ENCODE measurements at places on chromosomes 1 and 21. TPM values are rescaled to one million over a fixed set of nuclear protein-coding genes. Genes with fewer than 3 reads are reported as not detected.

The PROK1 gene
- total RNA-seq = not detected

The CFAP74 gene
- 0.26 TPM for total RNA-seq

The CLK2 gene
- 21.3 TPM for total RNA-seq

The ZC3H11A gene
- total RNA-seq = 98.6 TPM

The NR1I3 gene
- total RNA-seq = not detected

The CRNN gene
- not detected for total RNA-seq

The KRTAP19-1 gene
- not detected for total RNA-seq

The GJB3 gene
- not detected for total RNA-seq

The RGS1 gene
- 0.50 TPM for total RNA-seq

The SYDE2 gene
- 7.4 TPM for total RNA-seq

The SAMD11 gene
- 3.8 TPM for total RNA-seq

The CTXND2 gene
- not detected for total RNA-seq

The DSCAM gene
- total RNA-seq = not detected

- DNase-seq = no peak
These were observed 15.5 kb downstream of the BLZF1 start for GRCh38 chr1:169383449-169383848.

GRCh38 chr1:214496126-214496525, 55.3 kb downstream of the PTPN14 start:
- DNase-seq = no peak

GRCh38 chr1:41917835-41918449, 780 bp downstream of the HIVEP3 start:
- DNase-seq = peak; percentile 19

- no peak for DNase-seq
These were observed 4.4 kb upstream of the ELF3 start for GRCh38 chr1:202005958-202006357.

DNA sequence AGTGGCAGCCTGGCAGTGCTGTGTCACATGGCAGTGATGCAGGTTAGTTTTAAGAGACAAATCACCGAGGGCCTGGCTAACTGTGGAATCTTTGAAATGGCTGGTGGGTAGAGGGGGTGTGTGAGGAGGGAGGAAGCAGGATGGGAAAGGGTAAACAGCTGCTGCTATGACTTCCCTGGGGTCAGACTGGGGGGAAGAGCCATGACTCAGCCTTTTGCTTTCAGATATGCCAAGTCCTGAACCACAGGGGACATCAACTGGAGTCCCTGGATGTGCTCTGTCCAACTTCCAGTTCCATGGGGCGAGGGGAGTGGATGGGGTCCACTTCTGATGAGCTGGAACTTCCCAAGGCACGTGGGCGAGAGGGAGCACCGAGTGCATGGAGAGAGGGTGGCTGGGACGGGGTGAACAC, 121.1 kb upstream of the ADAR start:
- peak; percentile 68 for DNase-seq

DNA sequence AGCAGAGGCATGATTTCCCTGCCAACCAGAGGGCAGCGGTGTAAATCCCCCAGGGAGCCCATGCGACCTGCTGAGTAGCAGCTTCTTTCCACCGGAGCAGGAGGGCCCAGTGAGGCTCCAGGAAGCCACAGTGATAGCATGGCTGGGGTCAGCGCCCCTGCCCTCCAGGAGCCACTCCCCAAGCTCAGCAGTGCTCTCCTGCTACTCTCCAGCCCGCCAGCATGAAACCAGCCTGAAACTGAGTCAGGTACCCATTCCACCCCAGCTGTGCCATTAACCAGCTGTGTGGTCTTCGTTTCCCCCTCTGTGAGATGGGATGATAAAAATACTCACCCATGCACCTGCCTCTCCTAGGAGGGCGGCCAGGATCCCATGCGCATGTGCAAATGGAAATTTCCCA, 123.8 kb upstream of the TMEM51 start:
- no peak for DNase-seq

- DNase-seq = peak; percentile 96
These were observed 17.2 kb upstream of the ZBTB8B start for GRCh38 chr1:32447469-32448185.

GRCh38 chr1:2445823-2446215, 30.3 kb upstream of the PLCH2 start:
- DNase-seq = no peak

DNA sequence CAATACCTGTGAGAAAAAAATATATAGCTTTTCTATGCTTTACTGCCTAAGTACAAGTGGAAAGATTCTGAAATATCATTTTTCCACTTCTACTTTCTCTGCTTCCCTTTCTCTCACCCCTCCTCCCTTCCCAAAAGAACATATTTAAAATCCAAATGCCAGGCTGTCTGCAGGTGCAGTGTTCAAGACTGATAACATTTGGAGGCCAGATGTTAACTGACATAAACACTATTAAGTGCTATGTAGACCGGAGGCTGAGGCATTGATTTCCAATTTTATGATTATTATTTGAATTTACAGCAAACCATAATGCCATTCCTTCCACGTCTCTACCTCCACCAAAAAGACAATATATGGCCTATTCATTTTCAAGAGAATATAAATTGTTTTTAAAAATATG, 296.9 kb upstream of the SGIP1 start:
- no peak for DNase-seq

DNA sequence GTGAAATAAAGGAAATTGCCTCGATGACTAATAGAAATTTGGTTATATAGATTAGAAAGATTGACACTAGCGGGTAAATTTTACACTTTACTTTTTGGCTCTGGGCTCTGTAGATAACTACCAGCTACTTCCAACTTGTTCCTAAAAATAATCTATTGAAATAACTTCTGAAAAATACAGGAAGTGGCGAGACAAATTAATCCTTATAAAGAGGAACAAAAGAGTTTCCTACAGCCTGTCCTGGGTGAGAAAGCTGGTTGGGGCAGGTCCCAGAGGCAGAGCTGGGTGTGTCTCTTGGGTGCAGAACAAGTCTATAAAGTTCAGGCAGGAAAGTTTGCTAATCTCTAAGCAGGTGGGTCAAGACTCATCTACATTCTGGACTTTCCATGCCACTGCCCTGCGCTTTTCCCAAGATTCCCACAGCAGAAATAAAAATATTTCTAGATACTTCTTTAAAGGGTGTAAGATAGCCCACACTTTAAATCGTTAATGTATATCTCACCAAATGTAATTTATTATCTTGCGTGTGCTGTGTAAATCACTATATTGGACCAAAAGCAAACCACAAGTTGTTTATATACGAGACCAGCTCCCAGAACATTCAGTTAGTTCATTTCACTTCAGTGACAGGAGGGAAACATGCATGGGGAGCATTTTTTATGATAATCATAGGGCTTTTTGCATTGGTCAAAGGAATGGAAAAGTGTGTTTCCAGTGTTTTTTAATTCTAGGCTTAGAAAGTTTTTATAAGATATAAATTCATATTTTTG, 70.1 kb upstream of the NRIP1 start:
- DNase-seq = no peak

GRCh38 chr1:181508486-181509165, 25.3 kb downstream of the CACNA1E start:
- no peak for DNase-seq

- DNase-seq = no peak
These were observed 30.4 kb downstream of the NGF start for GRCh38 chr1:115307661-115308060.

DNA sequence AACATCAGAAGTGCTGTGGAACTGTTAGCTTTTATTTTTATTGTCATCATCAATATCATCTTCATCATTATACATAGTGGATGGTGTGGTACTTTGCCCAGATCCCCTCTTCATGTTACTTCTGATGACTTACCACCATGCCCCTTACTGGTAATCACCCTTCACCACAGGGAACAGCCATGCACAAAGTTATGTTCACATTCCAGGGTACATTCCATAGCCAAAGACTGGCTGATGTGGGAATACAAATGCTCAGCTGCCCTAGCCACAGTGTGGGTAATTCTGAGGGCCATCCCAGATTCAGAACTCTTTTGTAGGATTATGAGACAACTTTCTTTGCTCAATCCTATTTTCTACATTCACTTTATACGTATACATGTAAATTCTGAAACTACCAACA, 691.3 kb upstream of the CXADR start:
- no peak for DNase-seq

- DNase-seq = no peak
These were observed 290.6 kb downstream of the NFIA start for GRCh38 chr1:61372944-61373343.

DNA sequence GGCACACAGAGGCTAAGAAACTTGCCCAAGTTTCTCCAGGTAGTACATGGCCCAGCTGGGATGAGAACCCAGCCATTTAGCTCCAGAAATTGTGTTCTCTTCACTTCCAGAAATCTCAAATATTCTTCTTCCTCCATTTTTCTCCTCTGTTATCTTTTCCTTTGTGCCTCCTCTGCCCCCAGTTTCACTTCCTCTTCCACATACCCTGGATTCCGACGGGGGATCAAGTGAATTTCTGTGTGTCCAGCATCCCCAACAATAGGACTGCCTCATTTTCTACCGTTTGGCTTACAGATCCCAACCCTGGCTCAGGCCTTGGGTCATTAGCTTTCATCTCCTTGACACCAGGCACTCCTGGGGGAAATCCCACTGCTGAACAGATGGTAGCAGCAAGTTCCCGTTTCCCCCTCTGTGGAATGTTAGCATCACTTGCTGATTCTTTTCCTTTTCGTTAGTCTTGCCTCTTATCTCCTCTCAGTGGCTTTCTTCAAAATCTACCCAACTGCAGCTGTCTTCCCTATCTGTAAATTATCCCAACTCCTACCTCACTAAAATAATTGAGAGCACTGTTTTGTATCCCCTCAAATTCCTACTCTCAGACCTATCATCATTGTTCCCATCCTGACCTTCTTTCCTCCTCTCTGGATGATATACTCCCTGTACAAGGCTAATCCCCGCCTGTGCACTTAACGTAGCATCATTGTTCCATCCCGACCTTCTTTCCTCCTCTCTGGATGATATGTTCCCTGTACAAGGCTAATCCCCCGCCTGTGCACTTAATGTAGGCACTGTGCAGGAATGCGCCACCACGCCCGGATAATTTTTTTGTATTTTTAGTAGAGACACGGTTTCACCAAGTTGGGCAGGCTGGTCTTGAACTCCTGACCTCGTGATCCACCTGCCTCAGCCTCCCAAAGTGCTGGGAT, 36.5 kb downstream of the SCCPDH start:
- no peak for DNase-seq

DNA sequence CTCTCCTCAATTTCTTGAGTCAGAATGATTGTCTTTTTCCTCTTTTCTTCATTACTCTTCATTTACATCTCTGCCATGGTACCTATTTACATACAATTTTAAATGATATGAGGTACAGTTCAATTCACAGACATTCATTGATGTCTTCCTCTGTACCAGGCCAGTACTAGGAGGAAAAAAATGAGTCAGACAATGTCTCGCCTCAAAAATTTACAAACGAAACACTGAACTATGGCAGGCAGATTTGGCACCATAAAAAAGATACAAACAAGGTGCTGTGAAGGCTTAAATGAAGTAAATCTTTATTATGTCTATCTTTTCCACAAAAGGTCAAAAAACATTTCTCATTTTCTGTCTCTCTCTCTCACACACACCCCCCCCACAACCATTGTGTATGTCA, 71.0 kb downstream of the RGS13 start:
- DNase-seq = peak; percentile 71

- no peak for DNase-seq
These were observed 1.2 kb downstream of the ADAM30 start for GRCh38 chr1:119895102-119895501.

- no peak for DNase-seq
These were observed 29.7 kb downstream of the SSBP3 start for GRCh38 chr1:54376430-54377039.

DNA sequence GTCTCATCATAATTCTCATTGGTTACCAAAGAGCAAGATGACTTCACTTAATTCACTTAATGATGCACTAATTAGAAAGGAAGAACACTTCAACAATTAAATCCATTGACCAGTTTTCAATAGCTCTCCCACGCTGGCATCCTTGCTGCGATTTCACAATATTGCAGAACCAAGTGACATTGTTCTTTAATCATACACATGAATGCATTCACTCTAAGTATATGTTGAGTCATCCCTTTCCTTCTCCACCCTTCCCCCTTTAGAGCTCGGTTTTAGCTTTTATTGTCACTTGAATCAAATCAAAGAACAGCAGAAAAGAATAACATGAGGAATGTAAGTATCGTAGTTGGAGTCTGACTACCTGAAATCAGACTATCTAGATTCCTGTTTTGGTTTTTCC, 233.6 kb upstream of the FMN2 start:
- DNase-seq = peak; percentile 70

GRCh38 chr1:150479370-150479769, 7.8 kb upstream of the TARS2 start:
- DNase-seq = no peak

- DNase-seq = no peak
These were observed 7.5 kb upstream of the CDC14A start for GRCh38 chr1:100344774-100345173.

DNA sequence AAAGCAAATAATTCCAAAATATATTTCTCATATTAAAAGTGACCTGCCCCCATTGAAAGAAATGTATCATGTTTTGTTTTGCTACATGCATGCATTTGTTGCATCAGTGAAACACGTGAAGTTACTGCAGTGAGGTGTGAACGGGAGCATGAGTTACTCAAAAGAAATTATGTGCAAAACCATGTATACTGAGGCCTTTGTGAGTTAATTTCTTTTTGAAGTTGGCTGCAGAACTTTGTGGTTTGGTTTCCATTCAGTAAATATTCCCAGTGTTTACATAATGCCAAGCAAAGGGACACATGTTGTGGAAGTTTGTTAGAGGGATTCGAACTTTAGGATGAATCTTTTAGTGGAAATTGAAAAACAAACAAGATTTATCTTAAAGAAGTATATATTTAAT, 619.4 kb upstream of the ADAMTS5 start:
- DNase-seq = peak; percentile 31

DNA sequence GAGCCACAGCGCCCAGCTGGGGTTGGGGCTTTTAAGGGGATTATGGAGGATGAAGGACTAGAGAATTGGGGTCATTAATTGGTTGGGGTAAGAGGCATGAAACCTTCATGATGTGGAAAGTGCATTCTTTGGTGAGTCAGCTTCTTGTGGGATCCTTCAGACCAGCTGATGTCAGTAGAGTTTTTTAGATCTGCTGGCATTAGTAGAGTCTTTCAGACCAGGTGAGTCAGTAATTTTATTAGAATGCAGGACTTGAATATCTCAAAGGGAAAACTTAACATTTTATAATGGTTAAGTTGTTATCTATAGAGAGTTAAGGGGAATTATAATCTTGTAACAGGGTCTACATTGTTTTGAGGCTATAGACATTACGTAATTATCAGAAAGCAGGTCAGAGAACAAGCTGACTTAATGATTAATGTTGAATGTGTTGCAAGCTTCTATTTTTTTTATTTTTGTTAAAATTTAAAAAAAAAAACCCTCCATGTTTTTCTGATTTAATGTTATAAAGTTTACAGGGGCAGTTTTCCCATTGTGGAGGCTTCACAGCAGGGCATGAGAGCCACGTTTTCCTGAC, 160.9 kb upstream of the FMN2 start:
- peak; percentile 36 for DNase-seq

GRCh38 chr1:212233321-212233720, 51.9 kb upstream of the PPP2R5A start:
- DNase-seq = no peak

- no peak for DNase-seq
These were observed 8.0 kb downstream of the TPRG1L start for GRCh38 chr1:3632716-3633343.

- DNase-seq = no peak
These were observed 161.8 kb downstream of the PGBD5 start for GRCh38 chr1:230264342-230264741.

GRCh38 chr1:7388141-7388487, 383.0 kb upstream of the VAMP3 start:
- no peak for DNase-seq
